Fibroblast of the aortic adventitia (primary cell): ENCODE measurements at places on chromosomes 3 and 15.

DNA sequence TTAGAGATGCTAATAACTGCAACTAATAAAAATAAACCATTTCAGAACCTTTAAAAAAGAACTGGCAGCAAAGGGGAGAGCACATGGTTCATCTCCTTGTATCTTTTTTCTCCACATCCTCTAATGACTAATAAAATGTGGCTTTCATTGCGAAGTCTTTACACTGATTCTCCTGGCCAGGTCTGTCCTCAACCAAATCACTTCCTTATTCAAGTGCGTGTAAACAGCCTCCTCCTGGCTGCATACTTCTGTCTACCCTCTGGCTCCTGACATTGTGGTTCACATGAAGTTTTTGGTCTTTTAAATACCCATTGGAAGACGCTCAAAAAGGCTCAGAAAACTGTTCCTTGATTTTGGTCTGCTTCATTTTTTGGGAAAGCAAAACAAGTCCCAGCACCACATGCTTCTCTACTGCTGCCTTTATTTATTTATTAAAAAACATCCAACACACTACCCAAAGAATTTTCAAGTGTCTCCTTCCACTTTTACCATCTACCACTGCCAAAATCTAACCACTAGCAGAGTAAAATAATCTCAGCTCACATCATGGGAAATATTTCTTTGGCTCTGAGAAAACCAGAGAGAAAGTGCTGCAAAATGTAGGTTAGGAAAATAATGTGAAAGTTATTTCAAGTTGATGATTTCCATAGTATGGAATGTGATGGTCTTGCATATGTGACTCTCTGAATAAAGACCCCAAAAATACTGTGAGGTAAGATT is 85.1 kb downstream of the EFL1 start:
- peak; percentile 77 for DNase-seq

- peak; percentile 70 for DNase-seq
Measured at GRCh38 chr15:92845126-92845508, 55.0 kb upstream of the CHD2 start.

DNA sequence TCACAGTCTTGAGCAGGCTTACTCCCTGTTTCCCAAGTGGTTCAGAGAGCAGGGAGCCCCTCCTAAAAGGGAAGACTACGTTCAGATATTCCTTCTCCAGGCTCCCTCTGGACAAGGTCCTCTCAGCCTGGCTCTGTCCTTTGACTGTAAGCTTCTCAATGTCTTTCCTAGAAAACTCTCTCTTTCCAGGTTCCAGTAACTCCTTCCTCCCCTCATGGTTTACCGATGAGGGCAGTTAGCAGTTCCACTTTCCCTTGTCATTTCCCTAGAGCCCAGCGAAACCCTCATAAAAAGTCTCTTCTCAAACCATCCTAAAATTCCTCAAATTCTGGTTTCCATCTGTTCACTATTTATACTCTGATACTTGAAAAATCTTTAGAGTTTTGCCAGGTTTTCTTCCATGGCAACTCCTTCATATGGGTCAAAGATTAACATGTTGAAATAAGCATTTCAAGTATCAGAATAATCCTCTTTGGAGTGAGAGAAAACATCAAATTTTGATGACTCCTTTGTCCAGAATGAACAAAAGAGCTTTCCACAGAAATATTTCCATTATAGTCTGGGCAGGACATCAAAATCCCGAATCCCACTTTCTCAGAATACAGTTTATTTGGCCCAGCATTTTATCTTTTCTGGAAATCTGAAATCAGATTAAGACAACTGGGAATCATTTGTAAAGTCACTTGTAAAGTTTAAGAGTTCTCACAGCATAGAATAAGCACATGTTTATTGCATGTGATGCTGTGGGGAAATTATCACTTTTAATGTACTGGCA is 599.4 kb downstream of the UNC13C start:
- DNase-seq, result no peak

- DNase-seq, result peak; percentile 41
Measured at GRCh38 chr3:24963762-24964625, 464.1 kb upstream of the RARB start.

DNA sequence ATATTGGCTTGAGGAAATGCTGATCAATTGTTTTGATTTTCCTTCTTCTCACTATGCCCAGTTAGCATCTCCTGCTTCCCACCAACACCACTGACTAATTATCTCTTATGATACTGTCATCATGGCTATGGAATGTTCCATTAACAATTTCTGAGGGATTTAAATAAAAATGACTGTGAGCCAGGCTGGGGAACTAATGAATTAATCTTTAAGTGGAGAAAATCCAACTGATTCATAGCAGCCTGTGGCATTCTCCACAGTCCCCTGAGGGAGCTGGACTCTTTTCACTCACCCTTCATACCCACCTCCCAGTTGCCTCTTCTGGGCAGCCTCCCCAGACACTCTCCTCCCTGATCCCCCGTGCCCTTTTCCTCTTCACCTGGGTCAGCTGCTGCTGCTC is 353.6 kb downstream of the CLSTN2 start:
- peak; percentile 1 for DNase-seq

- DNase-seq, result no peak
Measured at GRCh38 chr3:52438579-52439425, 6.1 kb downstream of the SEMA3G start.

DNA sequence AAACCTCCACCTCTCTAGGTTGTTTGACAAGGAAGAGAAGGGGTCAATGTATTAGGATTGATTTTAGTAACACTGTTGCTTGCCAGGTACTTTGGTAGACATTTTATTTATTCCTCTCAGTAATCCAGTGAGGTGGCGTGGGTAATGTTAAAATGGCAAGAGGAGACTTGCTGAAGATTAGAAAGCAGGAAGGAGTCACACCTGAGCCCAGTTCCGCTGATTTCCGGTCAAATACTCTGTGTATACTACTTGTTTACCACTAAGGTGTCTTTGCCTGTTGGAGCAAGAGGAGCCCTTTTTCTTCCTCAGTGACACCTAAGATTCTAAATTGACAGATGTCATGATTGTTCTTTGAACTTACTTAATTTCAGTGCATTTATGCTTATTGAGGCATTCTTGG is 1.7 kb downstream of the OXNAD1 start:
- no peak for DNase-seq

- peak; percentile 5 for DNase-seq
Measured at GRCh38 chr3:127525373-127525772, 65.2 kb downstream of the TPRA1 start.

- no peak for DNase-seq
Measured at GRCh38 chr3:89315750-89316470, 208.5 kb downstream of the EPHA3 start.

DNA sequence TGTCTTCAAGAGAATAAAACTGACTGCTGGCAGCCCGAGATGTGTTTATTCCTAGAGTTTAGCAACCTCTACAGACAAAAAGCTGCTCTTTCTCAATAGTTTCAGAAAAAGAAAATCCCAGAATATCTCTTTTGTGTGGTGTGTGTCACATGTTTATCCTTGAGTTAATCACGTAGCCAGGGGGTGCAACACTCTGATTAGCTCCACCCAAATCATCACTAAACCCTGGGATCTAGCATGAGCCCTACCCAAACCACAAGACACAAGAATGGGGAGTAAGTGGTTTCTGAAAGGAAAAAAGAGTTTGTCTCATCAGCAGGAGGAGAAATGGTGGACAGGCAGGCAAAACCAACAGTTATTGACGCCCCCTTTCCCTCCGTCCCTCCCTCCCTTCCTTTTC is 78.5 kb upstream of the AGBL1 start:
- no peak for DNase-seq

DNA sequence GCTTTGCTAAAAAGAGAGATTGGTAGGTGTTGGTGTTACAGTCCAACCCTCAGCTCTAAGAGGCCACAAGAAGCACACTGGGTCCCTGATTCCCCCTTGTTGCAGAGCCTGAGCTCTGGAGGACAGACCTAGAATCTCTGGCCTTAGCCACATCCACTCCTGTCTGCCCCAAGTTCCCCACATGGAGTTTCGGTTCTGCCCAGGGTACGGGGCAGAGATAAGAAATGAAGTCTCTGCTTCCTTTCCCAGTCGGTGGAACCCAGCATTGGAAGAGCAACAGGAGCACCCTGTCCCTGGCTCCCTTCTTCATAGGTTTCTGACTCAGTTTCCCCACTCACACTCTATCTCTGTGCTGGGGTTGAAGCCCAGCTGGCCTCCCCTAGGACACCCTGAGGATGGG is 13.2 kb downstream of the PRR23E start:
- DNase-seq, result no peak

DNA sequence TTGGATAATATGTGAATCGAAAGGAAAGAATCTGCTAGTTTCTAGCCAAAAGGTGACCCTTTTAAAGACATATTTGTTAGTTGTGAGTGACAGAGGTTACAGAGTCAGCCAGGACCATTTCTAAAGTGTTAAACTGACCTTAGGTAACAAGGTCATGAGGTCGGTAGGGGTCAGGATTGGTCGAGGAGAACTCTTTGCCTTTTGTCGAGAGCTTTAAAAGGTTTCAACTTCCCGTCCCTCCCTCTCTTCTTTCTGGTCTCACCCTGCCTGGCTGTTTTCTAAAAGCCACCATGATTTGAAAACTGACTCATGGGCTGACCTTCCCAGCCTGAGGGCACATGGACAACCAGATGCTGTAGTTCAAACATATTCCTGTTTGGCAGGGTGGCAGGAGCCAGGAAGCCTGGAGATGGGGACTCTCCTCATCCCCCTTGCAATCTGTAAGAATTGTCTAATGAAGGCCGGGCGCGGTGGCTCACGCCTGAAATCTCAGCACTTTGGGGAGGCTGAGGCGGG is 25.8 kb upstream of the PRTG start:
- no peak for DNase-seq

- no peak for DNase-seq
Measured at GRCh38 chr15:63892794-63893441, 59.2 kb upstream of the HERC1 start.
